GM23248 (cell line): ENCODE measurements at places on chromosomes 4 and X. TPM values are rescaled to one million over a fixed set of nuclear protein-coding genes. Genes with fewer than 3 reads are reported as not detected.

- no peak within 1 kb of the TSS for H3K27ac ChIP-seq
- no peaks in the 10 kb centered on the region for H3K4me1 ChIP-seq
Observed at GRCh38 chrX:101385795-101386541, at the start of gene BTK. Gene BTK, minus strand, starts transcription at chrX:101386191. Its CDS starts 10,907 bp downstream, at chrX:101375284.

- peak overlapping the region; percentile 36 for H3K27ac ChIP-seq
- H3K36me3 ChIP-seq = no peaks in the 10 kb centered on the region
- DNase-seq = peak; percentile 91
- H3K4me1 ChIP-seq = peaks cover 13% of the 10 kb centered on the region
- H3K4me3 ChIP-seq = no peak overlapping the region
- no peaks in the 10 kb centered on the region for H3K27me3 ChIP-seq
Observed at GRCh38 chr4:5206016-5206790, 154.9 kb downstream of the STK32B start.

The H2AZ1 gene
- polyA plus RNA-seq = 454 and 468 TPM in 2 replicates

The HSD17B13 gene
- polyA plus RNA-seq = not detected in 2 replicates

- H3K27ac ChIP-seq = no peak overlapping the region
- no peaks in the 10 kb centered on the region for H3K4me1 ChIP-seq
- no peaks in the 10 kb centered on the region for H3K36me3 ChIP-seq
- DNase-seq = peak; percentile 20
- no peaks in the 10 kb centered on the region for H3K27me3 ChIP-seq
Observed at GRCh38 chrX:138908577-138908976, 197.1 kb upstream of the FGF13 start.

The SRPX2 gene
- 40.3 and 40.4 TPM in 2 replicates for polyA plus RNA-seq

The ADH1C gene
- polyA plus RNA-seq = not detected in 2 replicates

The SPCS3 gene
- polyA plus RNA-seq = 108 and 113 TPM in 2 replicates

The SLC39A8 gene
- 2.2 and 2.9 TPM in 2 replicates for polyA plus RNA-seq

DNA sequence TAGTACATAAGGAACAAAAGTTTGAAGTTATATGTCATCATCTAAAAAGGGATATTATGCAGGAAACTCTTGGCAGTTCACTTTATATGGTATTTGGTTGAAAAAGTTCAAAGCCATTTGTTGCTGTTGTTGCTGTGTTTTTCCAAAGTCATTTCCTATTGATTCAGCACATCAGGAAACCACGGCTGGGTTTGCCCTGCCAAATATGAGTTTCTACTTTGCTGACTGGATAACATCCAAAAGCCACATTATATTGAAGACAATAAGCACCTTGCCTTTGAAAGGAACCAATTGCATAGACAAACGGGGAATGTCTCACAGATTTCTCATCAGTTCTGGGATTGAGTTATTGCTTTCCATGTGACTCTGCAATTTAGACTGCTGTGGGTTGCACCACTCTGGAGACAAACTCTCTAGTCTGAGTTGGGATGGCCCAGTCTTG, 206.1 kb downstream of the SLC39A8 start:
- DNase-seq = peak; percentile 47
- H3K27me3 ChIP-seq = no peaks in the 10 kb centered on the region
- H3K36me3 ChIP-seq = no peaks in the 10 kb centered on the region
- H3K4me3 ChIP-seq = no peak overlapping the region
- H3K27ac ChIP-seq = no peak overlapping the region
- H3K4me1 ChIP-seq = no peaks in the 10 kb centered on the region

DNA sequence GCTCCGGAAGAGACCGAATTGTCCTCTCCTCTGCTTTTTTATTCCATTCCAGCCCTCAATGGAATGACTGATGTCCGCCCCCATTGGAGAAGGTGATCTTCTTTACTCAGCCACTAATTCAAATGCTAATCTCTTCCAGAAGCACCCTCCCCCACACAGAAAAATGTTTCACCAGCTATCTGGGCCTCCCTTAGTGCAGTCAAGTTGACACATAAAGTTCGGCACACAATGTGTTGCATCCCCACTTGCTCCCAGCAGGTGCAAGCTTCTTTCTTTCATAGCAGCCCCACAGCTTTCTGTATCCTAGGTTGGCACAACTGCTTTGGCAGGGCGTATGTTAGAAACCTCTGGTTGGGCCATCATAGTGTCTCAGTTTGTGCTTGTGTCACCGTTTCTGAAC, 73.3 kb upstream of the TLR3 start:
- no peaks in the 10 kb centered on the region for H3K27me3 ChIP-seq
- no peak overlapping the region for H3K4me3 ChIP-seq
- H3K36me3 ChIP-seq = no peaks in the 10 kb centered on the region
- no peaks in the 10 kb centered on the region for H3K4me1 ChIP-seq
- no peak for DNase-seq

DNA sequence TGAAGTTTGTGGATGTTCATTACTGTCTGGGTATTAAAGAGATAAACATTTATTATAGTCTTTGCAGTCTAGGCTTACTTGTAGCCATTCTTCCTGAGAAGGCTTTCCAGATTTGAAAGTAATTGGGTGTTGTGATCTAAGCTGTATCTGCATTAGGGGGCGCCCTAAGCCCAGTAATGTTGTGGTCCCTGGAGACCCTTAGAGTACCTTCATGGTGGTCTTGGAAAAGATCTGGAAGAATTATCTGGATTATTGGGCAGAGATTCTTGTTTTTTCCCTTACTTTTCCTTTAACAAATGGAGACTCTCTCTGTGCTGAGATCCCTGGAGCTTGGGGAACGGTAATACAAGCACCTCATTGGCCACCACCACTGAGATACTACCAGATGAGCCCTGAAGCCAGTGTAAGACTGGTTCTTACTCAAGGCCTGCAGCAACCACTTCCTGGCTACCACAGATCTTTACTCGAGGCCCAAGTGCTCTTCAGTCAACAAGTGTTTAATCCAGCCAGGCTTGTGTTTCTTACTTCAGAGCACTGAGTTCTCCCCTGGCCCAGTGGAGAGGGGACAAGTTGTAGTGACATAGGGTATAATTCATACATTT, 63.1 kb downstream of the RTL3 start:
- peak; percentile 9 for DNase-seq
- H3K36me3 ChIP-seq = no peaks in the 10 kb centered on the region
- no peak overlapping the region for H3K4me3 ChIP-seq

GRCh38 chrX:119916310-119916709, 20.6 kb downstream of the AKAP14 start:
- H3K4me3 ChIP-seq = no peak overlapping the region
- H3K27me3 ChIP-seq = no peaks in the 10 kb centered on the region

DNA sequence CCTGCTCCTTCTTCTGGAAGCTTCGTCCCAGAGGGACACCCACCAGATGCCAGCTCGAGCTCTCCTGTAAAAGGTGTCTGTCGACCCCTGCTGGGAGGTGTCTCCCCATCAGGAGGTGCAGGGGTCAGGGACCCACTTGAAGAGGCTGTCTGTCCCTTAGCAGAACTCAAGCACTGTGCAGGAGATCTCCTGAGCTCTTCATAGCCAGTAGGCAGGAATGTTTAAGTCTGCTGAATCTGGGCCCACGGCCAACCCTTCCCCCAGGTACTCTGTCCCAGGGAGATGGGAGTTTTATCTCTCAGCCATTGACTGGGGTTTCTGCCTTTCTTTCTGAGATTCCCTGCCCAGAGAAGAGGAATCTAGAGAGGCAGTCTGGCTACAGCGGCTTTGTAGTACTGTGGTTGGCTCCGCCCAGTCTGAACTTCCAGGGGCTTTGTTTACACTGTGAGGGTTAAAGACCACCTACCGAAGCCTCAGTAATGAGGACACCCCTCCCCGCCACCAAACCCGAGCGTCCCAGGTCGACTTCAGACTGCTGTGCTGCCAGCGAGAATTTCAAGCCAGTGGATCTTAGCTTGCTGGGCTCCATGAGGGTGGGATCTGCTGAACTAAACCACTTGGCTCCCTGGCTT, 1383.0 kb upstream of the TENM3 start:
- H3K36me3 ChIP-seq = no peaks in the 10 kb centered on the region
- no peak for DNase-seq
- H3K4me3 ChIP-seq = no peak overlapping the region
- no peaks in the 10 kb centered on the region for H3K27me3 ChIP-seq
- H3K27ac ChIP-seq = no peak overlapping the region
- no peaks in the 10 kb centered on the region for H3K4me1 ChIP-seq

- DNase-seq = peak; percentile 58
- peaks cover 7% of the 10 kb centered on the region for H3K4me1 ChIP-seq
- peak overlapping the region; percentile 60 for H3K4me3 ChIP-seq
- peaks cover 44% of the 10 kb centered on the region for H3K27me3 ChIP-seq
- no peaks in the 10 kb centered on the region for H3K36me3 ChIP-seq
- H3K27ac ChIP-seq = no peak overlapping the region
Observed at GRCh38 chr4:37453281-37453998, 208.9 kb downstream of the NWD2 start.

- H3K4me3 ChIP-seq = no peak overlapping the region
- H3K27ac ChIP-seq = no peak overlapping the region
- DNase-seq = no peak
- H3K4me1 ChIP-seq = peaks cover 31% of the 10 kb centered on the region
- no peaks in the 10 kb centered on the region for H3K27me3 ChIP-seq
Observed at GRCh38 chr4:2869659-2870058, 26.0 kb downstream of the ADD1 start.

GRCh38 chr4:172648471-172648870, 520.1 kb upstream of the GALNT7 start:
- H3K4me3 ChIP-seq = no peak overlapping the region
- H3K36me3 ChIP-seq = no peaks in the 10 kb centered on the region
- H3K4me1 ChIP-seq = no peaks in the 10 kb centered on the region
- DNase-seq = no peak
- H3K27me3 ChIP-seq = no peaks in the 10 kb centered on the region

The CENPI gene
- 2.5 and 2.6 TPM in 2 replicates for polyA plus RNA-seq

GRCh38 chr4:70728091-70728490, 6.3 kb downstream of the RUFY3 start:
- H3K4me3 ChIP-seq = no peak overlapping the region
- H3K36me3 ChIP-seq = no peaks in the 10 kb centered on the region
- no peak for DNase-seq
- H3K4me1 ChIP-seq = peaks cover 8% of the 10 kb centered on the region; the same call in 1 of the 2 replicates
- no peaks in the 10 kb centered on the region for H3K27me3 ChIP-seq

The HPGDS gene
- not detected in 2 replicates for polyA plus RNA-seq

The PNMA6F gene
- not detected in 2 replicates for polyA plus RNA-seq

The GPR50 gene
- polyA plus RNA-seq = not detected in 2 replicates

DNA sequence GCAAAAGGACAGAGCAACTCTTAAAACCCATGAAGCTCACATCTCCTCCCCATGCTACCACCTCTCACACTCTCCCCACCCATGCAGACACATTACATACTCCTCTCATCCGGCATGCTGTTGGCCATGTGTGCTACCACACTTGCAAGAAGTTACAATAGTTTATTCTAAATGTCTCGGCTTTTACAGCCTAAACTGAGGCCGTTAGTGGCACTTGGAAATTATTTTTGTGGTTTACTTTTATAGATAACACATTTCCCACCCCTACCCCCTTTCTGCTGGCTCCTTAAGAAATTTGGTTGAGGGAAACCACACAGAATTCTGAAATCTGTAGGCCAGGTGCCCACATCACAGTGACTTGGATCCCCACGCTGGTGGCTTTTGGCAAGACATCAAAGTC, 141.1 kb upstream of the HHIP start:
- H3K36me3 ChIP-seq = no peaks in the 10 kb centered on the region
- DNase-seq = no peak
- no peaks in the 10 kb centered on the region for H3K27me3 ChIP-seq
- no peak overlapping the region for H3K27ac ChIP-seq
- H3K4me1 ChIP-seq = no peaks in the 10 kb centered on the region

- peak; percentile 1 for DNase-seq
- no peak overlapping the region for H3K27ac ChIP-seq
- H3K27me3 ChIP-seq = no peaks in the 10 kb centered on the region
- H3K36me3 ChIP-seq = no peaks in the 10 kb centered on the region
- H3K4me3 ChIP-seq = no peak overlapping the region
- no peaks in the 10 kb centered on the region for H3K4me1 ChIP-seq
Observed at GRCh38 chrX:94178145-94178788, 504.3 kb downstream of the FAM133A start.

The STARD8 gene
- 0.53 and 0.69 TPM in 2 replicates for polyA plus RNA-seq

The TMEM31 gene
- polyA plus RNA-seq = 0.26 and 0.28 TPM in 2 replicates

DNA sequence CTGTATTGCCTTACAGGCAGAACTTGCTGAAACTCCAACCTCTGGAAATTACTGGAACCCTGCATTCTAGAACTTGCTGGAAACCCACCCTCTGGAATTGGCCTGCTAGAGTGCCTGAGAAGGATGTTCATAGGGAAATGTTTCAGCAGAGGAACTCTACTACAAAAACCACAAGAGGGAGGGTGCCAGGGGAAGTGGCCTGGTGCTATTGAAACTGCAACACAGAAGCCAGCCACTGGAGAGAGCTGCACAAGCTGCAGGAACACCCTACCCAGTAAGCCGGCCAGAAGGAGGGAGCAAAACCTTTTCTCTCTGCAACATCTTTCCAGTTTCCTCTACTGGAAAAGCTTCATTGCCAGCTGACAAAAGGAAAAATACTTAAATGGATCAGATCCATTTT, 2.5 kb upstream of the BRWD3 start:
- H3K4me1 ChIP-seq = no peaks in the 10 kb centered on the region
- no peak overlapping the region for H3K27ac ChIP-seq
- H3K27me3 ChIP-seq = no peaks in the 10 kb centered on the region
- peak; percentile 42 for DNase-seq
- no peaks in the 10 kb centered on the region for H3K36me3 ChIP-seq
- H3K4me3 ChIP-seq = no peak overlapping the region

The APOOL gene
- 5.8 and 5.9 TPM in 2 replicates for polyA plus RNA-seq

GRCh38 chr4:80221161-80221560, 23.9 kb downstream of the PRDM8 start:
- H3K27me3 ChIP-seq = no peaks in the 10 kb centered on the region
- no peak overlapping the region for H3K27ac ChIP-seq
- DNase-seq = peak; percentile 78

The EDA gene
- polyA plus RNA-seq = not detected in 2 replicates

The MAP3K15 gene
- not detected in 2 replicates for polyA plus RNA-seq

GRCh38 chr4:184534511-184535391, 60.4 kb upstream of the IRF2 start:
- peak; percentile 86 for DNase-seq
- peak overlapping the region; percentile 95 for H3K27ac ChIP-seq
- H3K4me1 ChIP-seq = peaks cover 30% of the 10 kb centered on the region

GRCh38 chrX:129842510-129843208, 1.0 kb downstream of the ZDHHC9 start:
- peak; percentile 72 for DNase-seq
- no peaks in the 10 kb centered on the region for H3K36me3 ChIP-seq
- peak overlapping the region; percentile 91 for H3K27ac ChIP-seq
- H3K4me1 ChIP-seq = peaks cover 17% of the 10 kb centered on the region
- H3K27me3 ChIP-seq = no peaks in the 10 kb centered on the region

The ADGRL3 gene
- polyA plus RNA-seq = not detected in 2 replicates

DNA sequence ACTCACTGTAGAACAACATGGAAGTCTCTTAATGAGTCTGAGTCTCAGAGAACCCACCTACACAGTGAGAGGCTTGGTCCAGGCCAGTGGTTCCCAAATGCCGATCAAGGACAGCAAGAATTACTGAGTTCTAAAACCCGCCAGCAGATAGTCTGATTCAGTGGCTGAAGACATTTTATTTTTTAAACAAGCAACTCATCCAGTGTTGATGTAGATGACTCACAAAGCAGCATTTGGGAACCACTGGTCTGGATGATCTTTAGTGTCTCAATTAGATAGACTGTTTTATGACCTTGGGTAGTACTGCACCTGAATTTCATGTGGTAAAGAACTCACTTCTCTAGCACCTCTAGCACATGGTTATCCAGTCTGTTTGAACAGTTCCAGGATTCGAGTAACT, 193.6 kb downstream of the FBXW7 start:
- DNase-seq = peak; percentile 78
- H3K4me1 ChIP-seq = peaks cover 24% of the 10 kb centered on the region
- peaks cover 23% of the 10 kb centered on the region; the same call in 1 of the 2 replicates for H3K36me3 ChIP-seq
- peak overlapping the region; percentile 56 for H3K27ac ChIP-seq
